ENCODE measurements at places on chromosomes 4 and X.

- DNase-seq = no peak
Measured at GRCh38 chrX:149032449-149032848, 472.7 kb downstream of the IDS start.

GRCh38 chr4:176359590-176359989 lies 39.8 kb downstream of the SPCS3 start:
- DNase-seq = no peak

DNA sequence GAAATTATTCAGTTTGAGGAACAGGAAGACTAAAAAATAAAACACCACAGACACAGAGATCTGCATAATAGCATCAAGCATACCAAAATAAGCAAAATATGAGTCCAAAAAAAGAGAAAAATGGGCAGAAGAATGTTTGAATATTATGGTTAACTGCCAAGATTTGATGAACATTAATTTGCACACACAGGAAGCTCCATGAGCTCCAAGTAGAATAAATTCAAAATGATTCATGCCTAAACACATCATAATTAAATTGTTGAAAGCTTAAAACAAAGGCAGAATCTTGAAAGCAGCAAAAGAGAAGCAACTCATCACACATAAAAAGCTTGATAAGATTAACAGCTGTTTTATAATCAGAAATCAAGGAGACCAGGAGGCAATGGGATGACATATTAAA lies 156.6 kb upstream of the ARSJ start:
- DNase-seq = no peak

DNA sequence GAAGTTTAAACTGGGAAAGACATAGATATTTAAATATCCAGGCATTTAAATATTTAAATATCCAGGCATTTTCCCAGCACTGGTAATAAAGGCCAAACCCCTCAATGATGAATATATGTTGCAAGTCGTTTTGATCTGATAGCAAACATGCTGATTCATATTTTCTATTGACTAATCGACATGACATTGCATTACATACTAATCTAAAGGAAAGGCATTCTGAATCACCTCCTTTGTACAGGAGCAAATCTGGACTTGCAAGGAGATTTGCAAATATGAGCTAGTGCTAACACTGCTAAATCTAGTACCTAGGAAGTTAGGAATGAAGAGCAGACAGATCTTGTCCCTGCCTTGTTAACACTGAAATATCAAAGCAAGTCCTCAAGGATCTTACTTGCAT lies 207.3 kb downstream of the SLC7A11 start:
- DNase-seq = no peak

DNA sequence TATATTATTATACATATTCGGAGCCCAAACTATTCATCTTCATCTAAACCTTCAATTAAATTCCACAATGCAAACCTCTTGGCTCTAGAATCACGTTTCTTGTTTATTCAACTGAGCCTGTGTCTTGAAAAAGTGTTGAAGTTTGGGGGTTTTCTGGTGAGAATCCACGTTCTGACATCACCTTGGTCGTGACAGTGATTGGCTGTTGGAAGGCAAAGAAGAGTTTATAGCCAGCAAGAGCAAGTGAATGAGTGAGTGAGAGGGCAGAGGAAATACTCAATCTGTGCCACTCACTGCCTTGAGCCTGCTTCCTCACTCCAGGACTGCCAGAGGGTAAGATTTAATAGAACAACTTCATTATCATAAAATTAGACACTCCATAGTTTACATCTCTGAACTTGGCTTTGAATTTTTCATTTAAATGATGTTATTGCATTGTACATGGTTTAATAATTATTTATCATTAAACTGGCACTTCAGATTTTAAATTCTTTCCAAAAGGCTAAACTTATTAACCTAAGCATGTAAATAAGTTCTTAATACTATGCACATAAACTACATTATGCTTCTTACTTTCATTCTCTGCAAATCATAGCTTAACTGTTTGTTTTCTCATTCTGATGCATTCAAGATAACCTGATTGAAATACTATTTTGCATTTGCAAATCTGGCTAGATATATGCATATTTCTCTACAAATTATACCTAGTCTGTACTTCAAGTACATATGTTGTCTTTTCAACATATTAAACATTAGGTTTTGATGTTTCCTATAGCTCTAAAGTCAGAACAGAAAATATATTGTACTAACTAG lies at the start of gene IBSP:
TSS of gene IBSP (plus strand) at position 254 of the 813 bp plus-strand sequence. CDS start 2,808 bp downstream, outside the sequence.
- no peak for DNase-seq

DNA sequence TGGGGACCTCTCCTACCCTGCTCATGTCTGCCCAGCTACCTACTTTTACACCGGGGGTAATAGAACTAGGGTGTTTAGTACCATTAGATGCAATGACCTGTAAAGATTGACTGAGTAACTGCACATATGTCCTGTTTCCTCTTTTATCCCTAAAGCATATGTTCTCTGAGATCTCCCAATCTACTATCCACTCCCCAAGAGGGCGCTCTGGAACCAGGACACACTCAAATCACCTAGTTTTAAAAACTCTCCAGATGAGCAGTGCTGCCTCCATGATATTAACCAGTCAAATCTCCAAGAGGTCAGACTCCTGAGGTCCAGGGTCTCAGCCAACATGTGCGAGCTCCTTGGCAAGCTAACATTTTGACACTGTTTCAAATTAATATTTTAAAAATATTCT lies 87.0 kb upstream of the TSPAN5 start:
- peak; percentile 1 for DNase-seq

DNA sequence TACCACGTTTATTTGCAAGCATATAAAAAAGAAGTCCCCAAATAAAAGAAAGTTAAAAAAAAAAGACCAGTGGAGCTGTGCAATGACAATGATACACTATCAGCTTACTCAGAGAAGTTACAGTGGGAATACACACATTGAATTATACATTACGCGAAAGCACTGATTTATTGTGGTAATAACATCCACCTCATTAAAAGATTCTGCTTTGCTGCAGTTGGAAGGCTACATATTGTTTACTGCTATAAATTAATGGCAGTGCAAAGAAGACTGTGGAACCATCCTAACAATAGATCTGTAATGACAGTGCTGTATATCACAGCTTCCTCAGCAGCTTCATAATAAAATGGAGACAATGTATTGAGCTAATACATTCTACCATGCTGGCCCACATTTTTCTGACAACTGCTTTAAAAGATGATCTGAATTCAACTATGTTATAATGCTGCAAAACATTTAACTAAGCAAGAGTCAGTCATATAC lies 142.5 kb upstream of the MAB21L2 start:
- no peak for DNase-seq

DNA sequence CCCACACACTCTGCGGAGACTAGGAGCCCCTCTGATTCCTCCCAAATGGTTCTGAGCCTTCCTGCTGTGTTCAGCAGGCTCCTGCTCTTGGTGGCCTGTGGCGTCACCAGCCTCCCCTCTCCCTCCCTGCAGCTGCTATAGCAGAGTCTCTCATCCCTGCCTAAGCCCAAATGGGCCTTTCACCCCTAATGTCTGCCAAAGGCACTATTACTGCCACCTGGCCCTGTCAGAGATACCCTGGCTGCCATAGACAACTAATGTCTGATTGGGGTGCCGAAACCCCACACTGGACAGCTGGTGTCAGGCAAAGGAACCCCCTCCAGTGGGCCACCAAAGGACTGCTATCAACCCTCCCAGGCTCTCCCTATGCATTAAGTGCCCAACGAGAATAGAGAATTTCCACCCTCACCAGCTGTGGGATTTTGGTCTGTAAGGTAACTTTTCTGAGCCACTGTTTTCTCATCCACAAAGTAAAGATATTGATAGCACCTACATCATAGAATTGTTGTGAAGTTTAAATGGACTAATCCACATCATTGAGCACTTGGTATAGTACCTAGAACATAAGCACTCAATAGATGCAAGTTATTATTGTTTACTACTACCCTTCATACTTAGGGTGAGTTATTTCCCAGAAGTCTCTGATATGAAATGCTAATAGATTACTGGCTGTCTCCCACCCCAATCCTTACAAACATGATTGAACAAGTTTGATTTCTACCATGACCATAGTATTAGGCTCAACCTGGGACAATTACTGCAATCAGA lies 421.3 kb downstream of the MID1IP1 start:
- DNase-seq = no peak

GRCh38 chrX:40098264-40099054 lies 701 bp upstream of the BCOR start:
- DNase-seq = peak; percentile 43

GRCh38 chr4:3871181-3871852 lies 105.1 kb downstream of the ADRA2C start:
- DNase-seq = peak; percentile 7

DNA sequence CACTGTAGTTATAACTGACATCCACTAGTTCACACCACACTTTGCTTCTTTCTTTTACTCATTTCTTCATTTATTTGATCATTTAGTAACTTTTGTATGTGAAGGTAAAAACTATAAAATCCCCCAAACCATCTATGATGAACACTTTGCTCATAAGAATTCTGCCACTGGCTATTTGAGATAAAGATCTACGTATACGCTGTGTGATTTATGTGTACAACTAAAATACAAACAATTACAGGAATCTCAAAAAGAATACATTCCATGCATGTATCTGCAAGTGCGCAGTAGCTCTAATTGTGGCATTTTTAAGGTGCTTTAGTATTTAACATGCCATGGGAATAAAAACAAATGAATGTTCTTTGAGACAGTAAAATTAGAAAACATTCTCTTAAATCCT lies 156.9 kb upstream of the NAP1L5 start:
- no peak for DNase-seq

- no peak for DNase-seq
Measured at GRCh38 chr4:151227731-151228130, 49.2 kb upstream of the PRSS48 start.

DNA sequence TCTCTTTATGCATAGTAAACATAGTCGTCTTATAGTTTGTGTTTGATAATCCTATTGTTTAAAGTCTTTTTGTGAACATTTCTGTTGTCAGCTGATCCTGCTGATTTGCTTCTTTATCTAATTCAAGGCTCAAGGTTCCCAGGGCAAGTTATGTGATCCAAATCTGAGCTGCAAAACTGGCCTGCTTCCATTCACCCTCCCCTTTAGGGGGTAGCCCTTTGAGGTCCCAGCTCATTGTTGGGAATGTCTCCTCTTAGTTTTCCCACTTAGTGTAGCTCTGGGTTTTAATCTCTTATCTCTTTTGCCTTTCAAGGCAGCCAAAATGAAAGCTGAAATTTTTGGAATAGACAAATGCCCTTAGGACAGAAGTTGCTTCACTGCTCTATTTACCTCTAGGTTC lies 40.2 kb upstream of the MAGED1 start:
- DNase-seq = no peak

DNA sequence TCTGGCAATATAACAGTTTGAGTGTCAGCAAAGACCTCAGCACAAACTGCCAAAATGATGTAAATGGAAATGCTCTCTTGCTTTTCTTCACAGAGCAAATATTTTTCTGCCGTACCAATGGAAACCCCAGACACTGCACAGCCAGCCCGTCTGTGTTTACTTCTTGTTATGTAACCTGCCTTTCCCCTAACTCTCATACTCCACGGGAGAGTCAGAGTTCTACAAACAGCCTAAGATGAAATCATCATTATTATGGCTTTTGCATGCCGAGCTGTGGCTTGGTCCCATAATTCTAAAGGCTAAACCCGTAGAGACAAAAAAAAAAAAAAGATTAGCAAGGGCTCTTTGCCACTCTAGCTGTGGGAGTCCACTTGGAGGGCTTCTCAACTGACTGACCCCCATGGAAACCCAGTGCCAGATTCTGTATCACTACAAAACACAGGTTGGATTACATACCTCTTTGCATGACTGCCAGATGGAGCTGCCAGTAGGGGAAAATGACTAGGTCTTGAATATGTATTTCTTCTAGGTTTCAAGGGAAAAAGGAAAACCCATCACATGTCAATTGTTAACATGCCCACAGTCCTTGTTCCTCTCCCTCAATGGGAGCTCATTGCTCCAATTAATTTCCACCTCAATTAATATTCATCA lies 197.2 kb upstream of the CNKSR2 start:
- DNase-seq = peak; percentile 34

DNA sequence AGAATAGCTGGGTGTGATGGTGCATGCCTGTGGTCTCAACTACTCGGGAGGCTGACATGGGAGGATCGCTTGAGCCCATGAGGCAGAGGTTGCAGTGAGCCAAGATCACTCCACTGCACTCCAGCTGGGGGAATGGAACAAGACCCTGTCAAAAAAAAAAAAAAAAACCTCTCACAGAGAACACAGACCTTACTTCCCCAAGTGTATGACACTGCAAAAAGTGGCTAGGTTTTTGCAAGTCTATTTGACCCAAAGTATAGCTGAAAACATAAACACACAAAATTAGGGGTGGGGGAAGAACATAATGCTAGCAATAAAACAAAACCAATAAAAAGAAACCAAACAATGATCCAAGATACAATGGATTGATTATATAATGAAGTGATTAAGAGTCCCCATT lies 6.7 kb downstream of the LAMP2 start:
- DNase-seq = no peak

GRCh38 chr4:101192244-101192643 lies 155.1 kb downstream of the PPP3CA start:
- DNase-seq = no peak

DNA sequence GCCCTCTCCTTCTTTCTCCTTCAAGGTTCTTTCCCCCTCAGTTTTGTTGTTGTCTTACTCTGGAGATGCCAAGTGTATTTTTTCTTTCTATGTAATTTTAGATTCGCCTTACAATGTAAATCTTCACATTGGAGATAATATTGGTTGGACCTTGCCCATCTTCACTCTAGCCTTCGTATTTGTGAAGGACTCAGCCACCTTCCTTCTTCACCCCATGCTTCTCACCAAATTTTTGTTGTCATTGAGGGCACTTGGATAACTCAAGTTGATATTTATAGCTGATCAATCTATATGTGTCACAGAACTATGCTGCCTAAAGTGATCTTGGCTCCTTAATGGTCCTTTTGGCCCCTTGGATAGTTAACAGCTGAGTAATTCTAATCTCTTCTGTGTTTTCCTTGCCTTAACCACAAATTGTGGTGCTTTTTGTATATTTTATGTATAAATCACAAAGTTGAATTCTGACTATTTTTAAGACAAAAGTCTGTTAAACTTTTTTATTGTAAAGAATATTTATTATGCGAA lies 6.5 kb downstream of the SPRY1 start:
- no peak for DNase-seq

GRCh38 chrX:1215123-1215823 lies 2.8 kb upstream of the CRLF2 start:
- no peak for DNase-seq

DNA sequence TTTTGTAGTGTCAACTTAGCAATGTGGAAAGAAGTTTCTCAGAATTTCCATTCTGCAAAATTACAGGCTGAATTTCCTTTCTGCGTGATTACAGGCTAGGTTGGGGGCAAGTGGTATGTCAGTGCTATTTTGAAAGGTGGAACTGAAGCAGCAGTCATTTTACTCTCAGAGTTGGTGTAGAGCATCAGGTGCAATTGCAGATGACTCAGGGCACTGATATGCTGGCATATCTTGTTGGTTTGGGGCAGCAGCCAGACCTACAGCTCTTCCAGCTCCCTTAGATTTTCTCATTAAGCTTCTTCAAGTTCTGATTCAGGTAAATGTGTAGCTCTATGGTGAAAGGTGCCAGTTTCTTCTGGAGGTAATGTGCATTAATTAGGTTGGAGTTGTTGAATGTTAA lies 930.7 kb upstream of the PCDH10 start:
- no peak for DNase-seq

- DNase-seq = no peak
Measured at GRCh38 chrX:103170216-103170615, 44.7 kb upstream of the BEX4 start.

Measured in NCI-H2081 (cell line).